Pancreas (tissue), 10 donors: ENCODE measurements at places on chromosomes 13 and 19. TPM values are rescaled to one million over a fixed set of nuclear protein-coding genes. Genes with fewer than 3 reads are reported as not detected.

SPTBN4 gene
- 1.0 TPM for total RNA-seq

CAPNS1 gene
- total RNA-seq, result 240 TPM

SH2D3A gene
- 13.1 TPM for total RNA-seq

DNA sequence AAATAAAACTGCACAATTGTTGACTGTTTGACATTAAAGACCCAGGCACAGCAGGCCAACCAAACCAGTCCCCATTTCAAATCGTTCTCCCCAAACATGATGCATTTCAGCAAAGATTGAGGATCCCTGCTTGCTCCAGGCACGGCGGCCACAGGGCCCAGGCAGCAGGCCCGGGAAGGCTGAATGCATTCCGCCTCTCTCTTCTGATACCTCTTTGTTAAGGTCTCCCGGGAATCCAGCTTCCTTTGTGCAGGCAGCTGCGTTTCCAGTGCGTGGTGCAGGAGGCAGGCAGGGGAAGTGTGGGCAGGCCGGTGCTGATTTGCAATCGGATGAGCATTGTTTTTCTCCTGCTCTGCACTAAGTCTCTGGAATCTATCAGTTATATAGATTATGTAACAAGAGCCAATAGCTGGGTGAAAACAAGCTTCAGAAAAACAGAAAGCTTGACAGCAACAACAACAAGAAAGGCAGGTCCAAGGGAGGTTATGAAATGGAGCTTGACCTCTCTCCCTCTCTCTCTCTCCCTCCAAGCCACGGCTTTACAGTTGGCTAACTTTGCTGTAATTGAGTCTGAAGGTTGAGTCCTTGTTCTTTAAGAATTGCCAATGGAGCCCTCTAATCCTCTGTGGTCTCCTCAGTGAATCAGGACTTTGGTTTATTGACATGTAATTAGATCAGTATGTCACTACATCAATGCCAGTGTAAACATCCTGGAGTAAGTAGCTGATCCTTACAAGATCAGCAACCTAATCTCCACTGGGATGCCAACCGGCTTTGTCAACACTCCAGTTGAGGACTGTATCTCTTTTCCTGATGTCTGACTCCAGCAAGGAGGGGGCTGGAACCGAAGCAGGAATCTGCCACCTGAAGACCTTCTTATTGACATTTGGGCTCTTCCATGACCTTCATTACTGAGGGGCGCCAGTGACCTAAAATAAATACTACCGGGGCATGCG lies 338.0 kb downstream of the TEX29 start:
- no peak for DNase-seq

STXBP2 gene
- total RNA-seq, result 75.1 TPM

- no peak for DNase-seq
Measured at GRCh38 chr13:83839146-83839545, 43.1 kb downstream of the SLITRK1 start.

DOCK6 gene
- 21.2 TPM for total RNA-seq

DENND1C gene
- total RNA-seq, result 0.92 TPM
